Breast epithelium (tissue), 4 donors: ENCODE measurements at places on chromosomes 2 and 18.
A peak's percentile ranks its signal among the peaks of the same experiment; 100 is the strongest.

DNA sequence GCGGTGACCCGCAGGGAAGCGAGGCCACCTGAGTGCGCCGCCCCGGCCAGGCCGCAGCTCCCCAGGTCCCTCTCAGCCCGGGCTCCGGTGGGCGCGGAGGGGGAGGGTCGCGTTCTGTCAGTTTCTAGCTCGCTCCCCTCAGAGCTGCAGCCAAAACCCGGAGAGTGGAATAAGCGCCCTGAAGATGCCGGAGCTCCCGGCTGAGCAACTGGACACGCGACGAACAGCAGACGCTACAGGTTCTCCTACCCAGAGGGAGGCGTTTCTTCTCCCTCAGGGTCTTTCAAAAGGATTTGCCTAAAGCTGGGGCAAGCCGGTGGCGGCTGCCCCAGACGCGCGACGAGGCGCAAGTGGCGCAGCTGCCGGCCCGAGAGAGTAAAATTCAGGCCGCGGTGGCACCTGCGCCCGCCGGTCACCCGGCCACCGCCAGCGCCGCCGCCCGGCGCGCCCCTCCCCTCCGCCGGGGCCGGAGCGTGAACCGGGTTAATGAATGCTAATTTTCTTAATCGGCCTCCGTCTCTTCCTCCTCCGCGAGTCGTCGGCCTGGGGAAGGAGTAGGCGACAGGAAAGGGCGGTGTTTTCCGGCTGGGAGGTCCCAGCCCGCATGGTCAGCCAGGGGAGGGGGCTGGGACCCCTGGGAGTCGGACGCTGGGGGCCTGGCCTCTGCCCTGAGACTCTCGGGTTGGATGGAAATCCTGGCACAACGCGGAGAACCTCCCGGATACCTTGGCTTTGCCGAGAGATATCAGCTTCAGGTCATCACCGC, 845 bp upstream of the CDC42EP3 start:
- peak; percentile 57 for DNase-seq

DNA sequence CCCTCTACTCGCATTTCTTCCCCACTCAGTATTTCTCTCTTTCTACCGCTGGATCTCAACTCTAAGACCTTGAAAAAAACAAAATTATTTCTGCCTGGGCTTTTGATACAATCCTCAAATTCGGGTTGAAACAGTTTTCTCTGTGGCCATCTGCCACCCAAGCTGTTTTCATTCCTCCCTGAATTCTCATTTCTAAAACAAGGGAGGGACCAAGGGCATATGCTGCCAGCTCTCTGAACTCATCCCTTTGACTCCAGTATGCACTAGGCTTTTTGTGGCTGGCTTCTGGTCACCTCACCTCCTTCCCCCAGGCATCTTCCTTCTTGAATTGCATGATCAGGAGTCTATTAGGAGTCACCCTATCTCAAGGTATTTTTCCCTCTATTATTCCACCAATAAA, 49.5 kb downstream of the CCDC148 start:
- DNase-seq, result no peak

GRCh38 chr18:55633032-55633431, 45.0 kb upstream of the TCF4 start:
- peak; percentile 30 for DNase-seq

- DNase-seq, result no peak
Measured at GRCh38 chr2:39492095-39492590, 55.1 kb upstream of the MAP4K3 start.
